NCI-H2107 (cell line): ENCODE measurements at places on chromosomes 6 and 20.

DNA sequence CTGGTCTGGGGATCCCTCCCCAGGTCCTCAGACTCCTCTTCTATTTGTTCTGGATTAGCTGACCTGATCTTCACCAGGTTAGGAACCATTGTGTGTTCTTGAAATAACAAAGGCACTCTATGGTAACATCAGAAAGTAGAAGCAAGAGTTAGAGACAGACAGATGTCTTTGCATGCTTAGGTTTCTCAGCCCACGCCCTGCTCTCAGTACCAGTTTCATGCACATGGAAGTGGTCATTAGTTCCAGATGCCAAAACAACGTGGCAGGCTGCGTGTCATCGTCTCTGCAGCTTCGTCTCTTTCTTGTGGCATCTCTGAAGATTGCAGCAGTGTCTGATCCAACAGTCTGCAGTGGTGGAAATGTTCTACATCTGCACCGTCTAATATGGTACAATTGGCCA, 89.4 kb downstream of the PACRG start:
- DNase-seq: no peak

DNA sequence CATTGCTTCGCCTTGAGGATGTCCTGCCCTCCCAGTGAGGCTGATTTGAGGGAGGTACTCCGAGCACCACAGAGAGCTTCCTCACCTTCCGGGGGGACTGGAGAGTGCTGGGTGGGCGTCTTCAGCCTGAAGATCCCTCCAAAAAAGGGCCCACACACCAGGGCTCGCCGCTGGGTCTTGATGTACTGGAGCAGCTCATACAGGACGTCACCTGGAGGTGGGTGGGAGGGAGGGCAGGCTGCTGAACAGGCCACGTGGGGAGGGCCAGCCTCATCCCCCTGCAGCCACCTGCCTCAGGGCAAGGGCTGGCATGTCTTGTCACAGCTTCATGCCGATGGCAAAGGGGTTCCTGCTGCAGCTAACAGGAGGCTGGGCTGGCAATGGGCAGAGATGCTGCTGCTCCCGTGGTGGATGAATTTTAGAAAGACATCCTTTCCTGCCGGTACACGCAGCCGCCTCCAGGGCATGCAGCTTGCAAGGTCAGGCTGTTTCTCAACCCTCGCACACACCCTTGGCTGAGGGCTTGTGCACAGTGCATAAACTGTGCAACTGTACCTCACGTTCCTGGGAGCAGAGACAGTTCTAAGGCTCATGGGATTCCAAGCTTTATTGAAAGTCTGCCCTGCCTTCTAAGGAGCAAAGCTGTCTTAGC, 14.0 kb downstream of the ETV7 start:
- DNase-seq: no peak

GRCh38 chr6:130396722-130397121, 30.9 kb downstream of the TMEM200A start:
- no peak for DNase-seq

DNA sequence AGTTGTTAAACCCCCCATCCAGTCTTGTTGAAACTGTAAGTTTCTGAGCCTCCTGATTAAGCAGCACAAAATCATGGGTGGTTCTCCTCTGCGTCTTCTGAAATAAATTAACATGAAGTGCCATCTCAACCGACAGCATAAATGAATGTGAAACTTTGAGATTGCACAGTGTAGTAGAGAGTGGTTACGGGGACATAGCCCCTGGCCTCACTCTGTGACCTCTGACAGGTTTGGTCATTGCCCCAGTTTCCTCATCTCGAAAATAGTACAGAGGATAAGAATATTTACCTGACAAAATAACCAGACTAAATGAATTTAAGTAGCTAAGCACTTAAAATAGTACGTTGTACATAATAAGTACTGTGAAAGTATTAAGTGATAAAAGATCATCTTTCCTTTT, 19.1 kb downstream of the NKX2-4 start:
- no peak for DNase-seq

GRCh38 chr20:10853176-10853575, 179.4 kb upstream of the JAG1 start:
- no peak for DNase-seq

DNA sequence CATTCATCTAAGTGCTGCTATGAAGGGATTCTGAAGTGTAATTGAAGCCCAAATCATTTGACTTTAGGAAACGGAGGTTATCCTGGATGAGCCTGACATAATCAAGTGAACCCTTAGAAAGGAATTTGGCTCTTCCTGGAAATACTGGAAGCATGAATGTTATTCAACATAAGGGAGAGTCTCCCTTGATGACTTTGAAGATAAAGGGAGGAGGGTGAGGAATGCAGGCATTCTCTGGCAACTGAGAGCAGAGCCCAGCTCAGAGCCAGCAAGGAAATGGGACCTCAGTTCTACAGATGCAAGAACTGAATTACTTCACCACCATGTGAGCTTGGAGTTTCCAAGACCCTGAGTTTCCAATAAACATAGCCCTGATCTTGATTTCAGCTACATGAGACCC, 168.2 kb downstream of the DLL1 start:
- no peak for DNase-seq

- DNase-seq: no peak
Measured at GRCh38 chr6:111871207-111871606, 2.0 kb downstream of the FYN start.

DNA sequence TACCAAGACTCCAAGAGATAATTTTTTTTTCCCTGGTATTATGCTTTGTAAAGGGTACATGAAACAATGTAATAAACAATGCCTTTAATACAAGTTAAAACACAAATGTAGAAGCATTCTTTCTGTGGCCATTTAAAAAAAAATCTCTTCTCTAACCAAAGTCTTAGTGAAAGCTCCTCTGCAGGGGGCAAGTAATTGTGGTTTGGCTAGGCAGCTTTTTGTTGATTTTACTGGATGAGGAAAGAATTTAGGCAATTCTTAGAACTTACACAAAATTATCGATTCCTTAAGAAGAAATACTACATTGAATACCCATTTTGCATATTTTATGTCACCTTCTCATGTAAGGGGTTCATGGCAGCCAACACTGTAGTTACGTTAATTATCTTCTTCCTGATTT, 12.4 kb downstream of the TFB1M start:
- no peak for DNase-seq

GRCh38 chr20:2165871-2166270, 64.2 kb downstream of the STK35 start:
- DNase-seq: no peak

DNA sequence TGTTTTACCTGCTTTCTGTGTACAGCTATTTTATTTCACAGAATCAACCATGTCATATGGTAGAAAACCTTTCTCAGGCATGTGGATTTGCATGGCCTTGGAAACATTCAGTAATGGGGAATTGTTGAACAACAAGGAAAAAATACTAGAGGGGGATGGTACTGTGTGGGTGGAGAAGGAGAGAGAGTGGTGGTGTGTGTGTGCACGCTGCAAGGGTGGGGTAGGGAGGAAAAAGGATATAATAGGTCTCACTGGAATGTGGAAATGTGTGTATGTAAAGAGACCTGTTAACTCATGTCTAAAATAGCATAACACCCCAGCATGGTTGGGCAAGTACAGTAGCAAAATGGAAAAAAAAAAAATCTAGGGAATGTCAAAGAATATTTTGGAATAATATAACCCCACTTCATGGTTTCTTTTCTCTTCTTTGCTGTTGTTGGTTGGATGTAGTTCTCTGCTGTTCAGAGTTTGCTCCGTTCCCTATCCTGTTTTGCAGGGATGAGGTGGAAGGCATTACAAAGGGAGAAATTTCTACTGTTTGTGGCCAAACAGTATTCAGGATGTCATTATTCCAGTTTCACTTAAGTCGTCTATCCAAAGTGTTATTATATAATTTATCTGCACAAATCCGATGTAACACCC, 93.9 kb upstream of the CITED2 start:
- DNase-seq: no peak

DNA sequence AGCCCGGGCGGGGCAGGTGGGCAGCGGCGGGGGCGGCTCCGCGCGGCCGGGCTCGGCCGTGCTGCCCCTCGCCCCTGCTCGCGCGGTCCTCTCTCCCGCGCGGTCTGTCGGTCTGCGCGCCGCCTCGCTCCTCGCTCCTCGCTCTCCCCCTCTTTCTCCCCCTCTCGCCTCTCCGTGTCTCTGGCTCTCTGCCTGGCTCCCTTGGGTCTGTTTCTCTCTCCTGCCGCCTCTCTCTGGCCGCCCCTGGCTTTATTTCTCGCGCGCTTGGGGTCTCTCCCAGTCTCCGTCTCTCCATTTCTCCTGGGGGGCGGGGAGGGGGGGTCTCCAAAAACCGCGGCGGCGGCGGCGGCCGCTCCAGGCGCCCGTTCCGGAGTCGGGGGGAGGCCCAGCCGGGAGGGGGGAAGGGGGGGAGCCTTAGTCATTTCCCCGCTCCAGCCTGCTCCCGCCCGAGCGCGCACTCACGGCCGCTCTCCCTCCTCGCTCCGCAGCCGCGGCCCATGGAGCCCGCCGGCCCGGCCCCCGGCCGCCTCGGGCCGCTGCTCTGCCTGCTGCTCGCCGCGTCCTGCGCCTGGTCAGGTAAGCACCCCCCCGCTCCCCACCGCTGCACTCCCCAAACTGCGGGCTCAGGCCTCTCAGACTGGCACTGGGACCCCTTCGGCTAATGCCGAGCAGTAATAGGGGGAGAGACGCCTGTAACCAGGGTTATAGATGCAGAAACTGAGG, at the start of gene SIRPA:
Gene SIRPA (plus strand): TSS at position 457 of the 723 bp plus-strand sequence. CDS start 41 bp downstream, at position 498.
- no peak for DNase-seq

DNA sequence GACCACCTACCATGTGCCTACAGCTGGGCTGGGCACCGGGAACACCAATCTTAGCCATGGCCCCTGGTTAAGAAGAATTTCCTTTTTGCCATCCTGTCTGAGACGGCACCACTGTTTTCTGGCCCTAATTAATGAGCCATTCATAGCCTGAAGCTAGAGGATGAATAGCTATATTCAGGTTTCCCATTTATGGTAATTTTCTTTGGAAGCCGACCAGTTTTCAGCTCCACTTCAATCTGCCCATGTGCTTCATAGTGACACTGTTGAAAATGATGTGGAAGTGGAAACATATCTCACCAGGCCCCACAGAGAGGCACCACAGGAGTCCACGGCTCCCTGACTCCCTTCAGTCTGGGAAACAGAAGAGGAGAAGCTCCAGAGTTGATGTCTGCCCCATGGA, 22.6 kb upstream of the ULBP3 start:
- DNase-seq: no peak

- no peak for DNase-seq
Measured at GRCh38 chr20:44843876-44844275, 33.5 kb upstream of the RIMS4 start.

DNA sequence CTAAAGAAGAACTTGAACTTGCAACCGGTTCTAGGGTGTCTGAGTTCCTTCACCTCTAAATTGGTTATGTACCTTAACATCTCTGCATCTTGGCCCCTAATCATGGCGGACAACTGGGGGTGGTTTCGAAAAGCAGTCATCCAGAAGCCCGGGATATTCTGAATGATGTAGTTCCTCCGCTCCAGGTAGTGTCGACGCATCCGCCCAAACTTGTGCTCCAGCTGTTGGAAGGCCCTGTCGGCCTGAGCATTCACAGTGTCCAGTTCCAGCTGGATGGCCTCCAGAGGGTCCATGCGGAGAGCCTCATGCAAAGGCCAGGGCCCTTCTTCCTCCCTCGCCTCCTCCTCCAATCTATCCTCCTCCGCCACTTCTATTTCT, 887 bp downstream of the TSPYL1 start:
- DNase-seq: no peak

DNA sequence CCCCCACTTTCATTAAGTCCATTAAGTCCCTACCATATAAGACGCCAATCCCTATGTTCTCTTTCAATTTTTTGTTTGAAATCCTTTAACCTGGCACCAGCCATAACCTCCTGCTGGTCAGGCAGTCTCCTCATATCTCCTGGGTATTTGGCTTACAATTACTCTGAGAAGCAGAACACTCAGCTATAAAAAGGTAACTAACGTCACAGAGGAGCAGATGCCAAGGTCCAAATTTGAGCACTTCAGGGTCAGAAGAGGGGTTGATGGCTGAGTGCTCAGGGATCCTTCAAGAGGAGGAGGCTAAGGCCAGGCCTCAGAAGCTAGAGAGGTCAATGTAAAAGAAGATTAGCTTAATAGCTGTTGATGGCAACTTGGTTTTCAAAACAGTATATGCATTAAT, 22.3 kb upstream of the RCAN2 start:
- DNase-seq: no peak

DNA sequence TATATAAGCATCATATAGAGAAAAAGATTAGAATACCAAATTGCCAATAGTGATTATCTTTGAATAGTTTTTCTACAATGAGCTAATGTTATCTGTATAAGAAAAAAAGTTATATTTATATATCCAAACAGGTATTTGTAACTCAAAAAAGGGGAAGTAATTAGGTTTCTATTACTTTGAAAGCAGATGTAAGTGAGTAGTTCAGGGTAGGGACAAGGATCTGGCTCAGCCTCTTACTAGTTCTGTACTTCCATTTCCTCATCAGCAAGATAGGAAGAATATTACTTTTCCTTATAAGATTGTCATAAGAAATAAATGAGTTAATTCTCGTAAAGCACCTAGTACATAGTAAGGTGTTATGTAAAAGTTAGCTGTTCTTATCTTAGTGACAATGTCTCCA, 32.2 kb downstream of the AHI1 start:
- DNase-seq: no peak

- DNase-seq: no peak
Measured at GRCh38 chr20:32386091-32386490, 28.0 kb downstream of the ASXL1 start.

DNA sequence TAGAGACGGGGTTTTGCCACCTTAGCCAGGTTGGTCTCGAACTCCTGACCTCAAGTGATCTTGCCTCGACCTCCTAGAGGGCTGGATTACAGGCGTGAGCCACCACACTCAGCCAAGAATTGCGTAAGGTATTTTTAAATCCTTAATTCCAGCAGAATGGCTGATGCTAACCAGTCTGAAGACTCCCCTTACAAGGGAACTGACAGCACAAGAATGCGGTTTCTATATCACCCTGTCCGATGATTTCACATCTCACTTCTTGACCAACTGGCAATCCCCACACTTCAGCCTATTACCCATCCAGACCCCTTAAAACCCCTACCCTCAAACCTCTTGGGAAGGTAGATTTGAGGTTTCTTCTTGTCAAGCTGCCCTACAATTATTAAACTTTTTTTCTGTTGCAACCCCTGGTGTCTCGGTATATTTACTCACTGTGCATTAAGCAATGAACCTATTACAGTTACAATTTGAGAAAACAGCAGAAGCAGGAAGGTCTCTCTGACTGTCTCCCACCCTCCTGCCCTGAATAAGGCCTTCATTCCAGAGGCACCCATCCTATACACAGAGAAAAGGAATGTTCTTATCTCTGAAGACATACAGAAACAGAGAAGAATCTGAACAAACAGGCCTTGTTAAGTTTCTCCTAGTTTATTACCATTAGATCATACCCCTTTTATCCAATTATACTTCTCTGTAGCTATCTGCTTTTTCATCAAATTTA, 164.9 kb downstream of the ARHGAP18 start:
- no peak for DNase-seq

DNA sequence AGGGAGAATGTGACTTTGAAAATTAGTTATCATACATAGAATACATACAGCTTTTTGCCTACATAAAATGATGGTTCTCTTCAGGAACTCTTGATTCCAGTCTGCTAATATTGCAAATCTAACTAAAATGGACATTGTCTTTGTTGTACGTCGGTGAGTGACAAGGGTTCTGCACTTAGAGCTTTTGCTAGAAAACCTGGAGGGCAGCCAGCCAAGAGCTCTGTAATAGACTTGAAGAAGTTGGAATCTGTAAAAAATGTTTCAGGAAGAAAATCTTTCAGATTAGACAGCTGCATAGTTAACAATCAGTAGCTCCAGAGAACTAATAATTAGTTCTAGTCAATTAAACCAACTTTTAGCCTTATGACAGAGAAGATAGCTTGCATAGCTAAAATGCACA, 138.3 kb downstream of the FLRT3 start:
- no peak for DNase-seq
